ENCODE measurements at places on chromosomes 3 and 15.

GRCh38 chr3:49165771-49166751, at the start of gene CCDC71:
TSS of gene CCDC71 (minus strand) at chr3:49166331. CDS start at chr3:49164208, 2,123 bp downstream.
- DNase-seq = peak; percentile 95

DNA sequence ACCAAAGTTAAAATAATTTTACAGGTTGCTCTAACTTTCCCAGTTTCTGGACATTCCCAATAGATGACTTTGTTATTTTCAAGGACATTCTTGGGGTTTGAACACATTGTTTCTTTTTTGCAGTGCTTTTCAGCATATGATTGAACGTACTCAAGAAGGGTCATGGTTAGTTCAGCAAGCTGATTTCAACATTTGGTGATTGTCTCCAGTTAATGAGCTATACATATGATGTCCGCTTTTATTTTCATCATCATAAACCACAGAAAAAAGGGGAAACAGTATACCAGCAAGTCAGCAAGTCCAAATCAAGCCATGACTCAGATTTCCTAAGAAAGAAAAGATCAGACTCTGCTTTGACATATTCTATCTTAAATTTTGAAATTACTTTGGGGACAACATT, 69.4 kb downstream of the B3GALNT1 start:
- DNase-seq = no peak

- DNase-seq = peak; percentile 72
Observed at GRCh38 chr3:187183210-187183862, 13.9 kb upstream of the RTP1 start.

DNA sequence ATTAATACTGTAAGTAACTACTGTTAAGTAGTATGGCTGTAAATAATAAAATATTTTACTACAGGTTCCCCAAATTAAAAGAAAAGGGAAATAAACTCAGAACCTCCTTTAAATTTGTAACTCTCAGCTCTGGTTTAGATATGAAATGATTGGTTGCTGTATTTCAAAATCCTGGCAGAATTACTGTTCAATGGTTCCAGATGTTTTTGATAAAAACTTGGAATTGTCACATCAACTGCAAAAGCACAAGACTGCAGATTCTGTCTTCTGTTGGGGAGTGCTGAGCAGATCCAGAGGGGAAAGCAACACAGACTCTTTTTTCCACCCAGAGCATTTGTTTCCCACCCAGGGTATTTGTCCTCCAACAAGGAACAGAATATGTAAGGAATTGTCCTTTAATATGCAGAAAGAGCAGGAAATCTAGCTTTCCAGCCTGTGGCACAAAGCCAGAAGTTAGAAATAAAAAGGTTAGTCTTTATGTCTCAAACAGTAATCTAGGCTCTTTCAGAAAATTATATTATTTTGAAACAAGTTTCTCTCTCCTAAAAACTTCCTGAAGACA, 178.1 kb downstream of the KLHL25 start:
- peak; percentile 37 for DNase-seq

DNA sequence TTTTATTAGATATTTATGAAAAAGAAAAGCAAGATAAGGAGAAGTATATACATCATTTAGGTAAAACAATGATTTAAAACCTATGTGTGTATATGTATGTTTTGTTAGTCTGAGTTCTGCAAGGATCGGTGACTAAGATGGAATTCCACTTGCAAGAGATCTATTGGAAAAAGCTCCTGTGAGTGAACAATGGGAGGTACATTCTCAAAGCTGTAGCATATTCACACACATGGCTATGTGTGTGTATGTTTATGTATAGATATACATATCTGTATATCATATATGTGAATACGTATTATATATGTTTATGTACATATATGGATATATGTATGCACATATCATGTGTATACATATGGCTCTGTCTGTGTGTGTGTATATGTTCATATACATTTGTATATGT, 54.3 kb downstream of the AMOTL2 start:
- DNase-seq = no peak

GRCh38 chr3:30672959-30673358, 66.6 kb downstream of the TGFBR2 start:
- no peak for DNase-seq

- DNase-seq = peak; percentile 29
Observed at GRCh38 chr3:195907934-195908693, at the start of gene TNK2. TSS of gene TNK2 (minus strand) at chr3:195908551. CDS start at chr3:195888588, 19,963 bp downstream.

DNA sequence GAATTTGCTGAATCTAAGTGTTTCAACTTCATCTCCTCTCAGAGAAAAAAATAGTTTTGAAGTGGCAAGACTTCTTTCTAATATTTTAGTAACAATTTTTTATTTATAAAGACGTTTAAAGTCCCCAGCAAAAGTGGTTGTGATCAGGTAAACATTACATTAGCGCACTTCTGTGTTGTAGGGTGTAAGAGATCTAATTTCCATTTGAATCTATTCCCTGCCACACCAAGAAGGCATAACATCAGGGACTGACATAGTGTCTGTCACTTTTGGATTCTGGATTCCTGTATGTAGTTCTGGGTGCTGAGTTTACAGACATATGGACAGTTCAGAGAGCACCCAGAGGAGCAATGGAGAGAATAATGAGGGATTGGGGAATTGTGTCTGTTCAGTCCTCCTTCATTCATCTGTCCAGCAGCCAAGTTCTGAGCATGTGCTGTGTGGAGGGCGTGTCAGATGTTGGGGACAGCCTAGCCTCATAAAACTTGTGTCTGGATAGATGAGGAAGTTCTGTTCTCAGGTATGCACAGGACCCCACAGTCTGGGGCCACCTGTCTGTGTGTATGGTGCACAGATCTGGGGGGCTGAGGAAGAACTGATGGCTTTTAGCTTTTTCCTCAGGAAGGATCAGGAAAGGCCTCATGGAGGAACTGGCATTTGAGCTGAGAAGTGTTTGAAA, 65.6 kb downstream of the MAP2K5 start:
- no peak for DNase-seq

DNA sequence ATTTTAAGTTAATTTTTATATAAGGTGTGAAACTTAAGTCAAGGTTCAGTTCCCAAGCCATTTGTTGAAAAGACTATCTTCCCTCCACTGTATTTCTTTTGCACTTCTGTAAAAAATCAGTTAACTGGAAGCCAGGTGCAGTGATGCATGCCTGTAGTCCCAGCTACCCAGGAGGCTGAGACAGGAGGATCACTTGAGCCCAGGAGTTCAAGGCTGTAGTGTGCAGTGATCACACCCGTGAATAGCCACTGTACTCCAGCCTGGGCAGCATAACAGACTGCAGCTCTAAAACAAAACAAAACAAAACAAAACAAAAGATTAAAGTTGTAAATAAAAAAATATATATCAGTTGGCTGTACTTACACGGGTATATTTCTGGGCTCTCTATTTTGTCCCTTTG, 33.1 kb upstream of the SEC22A start:
- DNase-seq = no peak
